Neural crest cell (in vitro differentiated cells): ENCODE measurements at places on chromosomes 7 and 10. TPM values are rescaled to one million over a fixed set of nuclear protein-coding genes. Genes with fewer than 3 reads are reported as not detected.

DNA sequence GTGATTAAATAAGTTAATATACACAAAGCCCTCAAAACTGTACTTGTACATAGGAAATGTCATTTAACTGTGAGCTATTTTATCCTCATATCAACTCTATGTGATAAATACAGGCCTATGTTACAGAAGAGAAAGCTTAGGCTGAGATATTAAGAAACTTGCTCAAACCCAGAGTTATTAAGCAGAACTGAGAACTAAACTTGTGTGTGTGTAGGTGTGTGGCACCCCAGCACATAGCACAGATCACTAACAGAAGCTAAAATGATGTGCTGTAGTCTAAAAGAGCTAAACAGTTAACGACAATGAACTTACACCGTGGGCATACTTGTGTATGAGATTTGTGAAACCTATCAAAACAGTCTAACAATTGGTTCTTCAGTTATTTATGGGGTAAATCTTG lies 34.5 kb downstream of the MTPN start:
- peaks cover 13% of the 10 kb centered on the region for H3K4me1 ChIP-seq
- no peak overlapping the region for H3K27ac ChIP-seq
- H3K4me3 ChIP-seq = no peak overlapping the region
- no peak for DNase-seq
- H3K36me3 ChIP-seq = peaks cover 3% of the 10 kb centered on the region

GRCh38 chr7:16934722-16935340 lies 53.0 kb upstream of the AGR3 start:
- H3K27me3 ChIP-seq = no peaks in the 10 kb centered on the region
- DNase-seq = no peak
- no peak overlapping the region for H3K27ac ChIP-seq
- H3K36me3 ChIP-seq = no peaks in the 10 kb centered on the region

DNA sequence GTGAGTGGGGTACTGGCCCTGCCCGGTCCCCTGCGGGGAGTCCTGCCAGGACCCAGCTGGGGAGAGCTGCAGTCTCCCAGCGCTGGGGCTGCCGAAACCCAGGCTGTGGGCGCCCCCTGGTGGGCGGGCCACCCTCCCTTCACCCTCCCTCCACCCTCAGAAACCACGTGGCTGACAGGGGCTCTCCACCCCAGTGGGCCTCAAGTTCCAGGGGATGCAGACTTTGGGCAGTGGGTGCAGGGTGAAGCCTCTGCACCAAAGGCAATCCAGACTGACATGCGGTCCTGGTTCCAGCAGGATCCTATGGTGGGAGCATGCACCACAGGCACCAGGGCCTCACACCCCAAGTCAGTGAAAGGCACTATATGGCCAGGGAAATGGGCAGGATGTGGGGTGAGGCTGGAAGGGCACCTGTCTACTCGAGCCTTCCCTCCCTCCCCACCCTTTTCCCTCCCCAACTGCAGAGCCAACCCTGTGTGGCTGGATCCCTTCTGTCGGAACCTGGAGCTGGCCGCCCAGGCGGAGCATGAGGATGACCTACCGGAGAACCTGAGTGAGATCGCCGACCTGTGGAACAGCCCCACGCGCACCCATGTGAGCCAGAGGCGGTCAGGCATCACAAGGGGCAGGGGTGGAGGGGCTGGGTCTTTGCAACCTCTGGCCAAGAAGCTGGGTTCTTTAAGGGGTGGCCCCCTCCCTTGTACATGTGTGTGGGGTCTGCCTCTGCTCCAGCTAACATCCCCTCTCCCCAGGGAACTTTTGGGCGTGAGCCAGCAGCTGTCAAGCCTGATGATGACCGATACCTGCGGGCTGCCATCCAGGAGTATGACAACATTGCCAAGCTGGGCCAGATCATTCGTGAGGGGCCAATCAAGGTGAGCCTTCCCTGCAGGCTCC lies 38.8 kb downstream of the PSAP start:
- no peaks in the 10 kb centered on the region for H3K27me3 ChIP-seq
- peaks cover 8% of the 10 kb centered on the region for H3K36me3 ChIP-seq
- peaks cover 4% of the 10 kb centered on the region for H3K4me1 ChIP-seq
- peak; percentile 50 for DNase-seq
- H3K4me3 ChIP-seq = no peak overlapping the region
- H3K27ac ChIP-seq = no peak overlapping the region

GRCh38 chr10:615583-616152 lies 73.8 kb downstream of the DIP2C start:
- peak overlapping the region; percentile 0 for H3K4me3 ChIP-seq
- H3K27ac ChIP-seq = no peak overlapping the region
- no peaks in the 10 kb centered on the region for H3K36me3 ChIP-seq
- peaks cover 58% of the 10 kb centered on the region for H3K4me1 ChIP-seq

DNA sequence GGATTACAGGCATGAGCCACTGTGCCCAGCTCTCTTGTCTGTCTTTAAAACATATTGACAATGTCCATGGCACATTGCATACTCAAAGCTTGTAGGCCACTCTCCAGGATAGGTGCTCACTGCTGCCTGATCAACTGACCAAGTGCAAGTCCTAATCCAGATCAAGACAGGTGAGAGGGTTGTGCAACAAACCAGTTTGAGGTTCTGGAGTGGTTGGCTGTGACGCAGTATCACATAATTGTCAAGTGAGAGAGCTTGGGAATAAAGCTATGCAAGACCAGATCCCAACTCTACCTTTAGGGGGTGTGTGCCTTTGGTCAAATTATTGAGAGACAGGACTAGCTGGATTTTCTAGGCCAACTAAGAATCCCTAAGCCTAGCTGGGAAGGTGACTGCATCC lies 43.0 kb upstream of the OPN4 start:
- H3K27me3 ChIP-seq = no peaks in the 10 kb centered on the region
- DNase-seq = no peak
- no peak overlapping the region for H3K27ac ChIP-seq

ITIH2 gene
- total RNA-seq = not detected in 2 replicates

PIP gene
- not detected in 2 replicates for total RNA-seq
